LNCaP clone FGC (cell line): ENCODE measurements at places on chromosomes 6 and 20.

DNA sequence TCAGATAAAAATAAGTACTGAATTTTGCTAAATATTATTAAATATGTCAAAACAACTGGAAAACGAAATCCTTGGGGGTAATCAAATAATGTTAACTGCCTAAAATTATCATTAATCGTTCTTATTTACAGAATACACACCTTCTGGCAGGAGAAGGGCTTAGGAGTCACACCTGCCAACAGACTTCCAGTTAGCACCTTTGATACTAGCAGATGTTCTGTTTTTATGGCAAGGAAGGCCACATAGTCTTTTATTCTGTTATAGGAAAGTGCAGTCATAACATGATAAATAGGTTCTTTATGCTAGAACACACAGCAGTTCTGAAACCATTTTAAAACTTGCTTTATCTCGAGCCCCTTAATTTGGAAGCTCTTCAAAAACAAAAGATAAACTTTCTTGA is 464.1 kb downstream of the UTRN start:
- DNase-seq, result no peak

DNA sequence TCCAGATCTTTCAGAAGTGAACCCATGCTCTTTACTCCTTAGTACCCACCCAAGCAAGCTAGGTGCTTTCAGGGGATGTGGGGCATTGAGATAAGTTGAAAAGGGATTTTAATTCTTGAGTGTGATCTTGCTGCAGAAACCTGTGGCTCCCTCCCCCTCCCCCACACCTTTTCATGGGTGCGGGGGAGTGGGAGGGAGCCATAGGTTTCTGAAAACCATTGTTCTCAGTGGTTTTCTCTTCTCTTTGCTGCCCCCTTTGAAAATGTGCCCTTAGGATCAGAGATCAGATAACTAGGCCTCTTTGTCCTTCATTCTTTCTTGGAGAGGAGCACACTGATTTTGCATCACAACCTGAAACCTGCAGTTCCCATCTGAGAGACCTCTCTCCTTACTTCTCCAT is 2.4 kb downstream of the PCSK2 start:
- no peak for DNase-seq

DNA sequence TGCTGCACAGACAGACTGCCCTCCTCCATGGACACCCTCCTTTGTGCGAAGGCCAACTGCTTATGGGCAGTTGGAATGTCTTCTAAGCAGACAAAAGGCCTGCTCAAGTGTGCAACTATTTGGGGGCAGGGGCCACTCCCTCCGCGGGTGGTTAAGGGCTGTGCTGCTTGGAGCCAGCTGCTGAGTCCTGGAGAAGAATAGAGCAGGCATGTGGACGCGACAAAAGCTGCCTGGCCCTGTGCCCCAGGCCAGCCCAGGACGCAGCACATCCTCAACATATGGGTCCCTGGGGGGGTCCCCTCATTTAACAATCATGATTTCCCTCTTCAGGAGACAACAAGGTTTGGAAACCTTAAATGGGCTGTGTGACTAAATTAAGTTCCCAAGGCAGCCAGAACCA is 45.5 kb upstream of the ENTPD6 start:
- no peak for DNase-seq

GRCh38 chr6:111129013-111129412 is 41.7 kb downstream of the SLC16A10 start:
- DNase-seq, result no peak

GRCh38 chr6:144350528-144350880 is 65.4 kb downstream of the UTRN start:
- DNase-seq, result no peak

GRCh38 chr20:32204205-32205109 is 3.1 kb downstream of the PLAGL2 start:
- peak; percentile 82 for DNase-seq

DNA sequence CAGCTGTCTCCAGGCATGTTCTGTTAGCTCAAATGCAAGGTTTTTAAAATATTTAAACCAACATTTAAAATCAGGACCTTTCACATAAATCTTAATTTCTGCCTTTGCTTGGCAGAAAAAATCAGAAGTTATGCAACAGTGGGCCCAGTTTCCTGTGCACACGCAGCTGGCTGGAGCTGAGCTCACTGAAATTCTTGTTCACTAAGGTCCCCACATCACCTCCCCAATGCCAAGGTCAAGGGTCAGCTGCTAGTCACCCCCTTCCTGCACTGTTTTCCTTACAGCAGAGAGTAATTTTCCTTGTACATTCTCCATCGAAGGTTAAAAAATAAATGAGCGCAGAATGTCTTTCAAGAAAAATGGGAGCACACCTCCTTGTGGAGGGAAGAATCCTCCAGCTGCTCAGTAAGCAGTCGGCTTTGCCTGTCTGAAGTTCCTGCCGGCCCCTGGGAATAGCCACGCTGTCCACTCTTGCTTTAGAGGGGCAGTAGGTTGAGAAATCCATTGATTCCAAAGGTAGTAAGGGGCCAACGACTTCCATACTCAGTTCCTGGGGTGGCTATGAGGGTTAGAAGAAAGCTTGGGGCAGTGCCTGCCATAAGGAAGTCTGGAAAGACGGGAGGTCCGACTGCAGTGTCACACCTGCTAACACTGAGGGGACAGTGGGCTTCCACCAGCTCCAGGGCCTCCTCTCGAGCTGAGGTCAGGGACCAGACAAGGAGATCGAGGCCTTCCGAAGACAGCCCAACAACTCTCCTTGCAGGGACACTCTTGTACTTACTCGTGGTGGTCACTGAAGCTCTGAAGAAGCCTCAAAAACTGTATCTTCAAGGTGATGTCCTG is 56.8 kb downstream of the MYH7B start:
- no peak for DNase-seq

GRCh38 chr6:53311586-53311935 is 37.2 kb downstream of the ELOVL5 start:
- DNase-seq, result no peak

- no peak for DNase-seq
Observed at GRCh38 chr6:143971482-143972205, 36.4 kb downstream of the PLAGL1 start.

- DNase-seq, result no peak
Observed at GRCh38 chr6:140459209-140459608, 1084.8 kb upstream of the CITED2 start.

DNA sequence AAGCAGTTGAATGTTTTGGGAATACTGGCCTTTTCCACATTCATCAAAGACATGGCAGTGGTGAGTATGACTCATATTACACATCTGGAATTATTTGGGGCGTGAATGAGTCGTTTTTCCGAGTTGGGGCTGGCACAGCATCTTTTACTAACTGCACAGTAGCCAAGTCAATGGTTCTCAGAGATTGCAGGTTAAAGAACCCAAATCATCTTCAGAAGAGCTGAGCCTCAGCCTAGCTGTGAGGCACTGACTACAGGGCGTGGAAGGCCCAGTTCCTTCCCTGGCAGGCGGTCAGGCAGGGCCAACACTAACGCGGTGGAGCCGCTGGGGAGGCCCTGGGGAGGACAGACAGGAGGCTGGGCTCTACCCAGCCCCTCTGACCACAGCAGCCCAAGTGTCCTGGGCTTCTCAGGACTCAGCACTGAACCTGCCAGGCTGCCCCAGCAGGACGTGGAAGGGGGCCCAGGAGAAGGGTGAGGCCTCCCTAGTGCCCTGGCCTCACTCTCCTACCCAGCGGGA is 20.1 kb upstream of the HELZ2 start:
- DNase-seq, result no peak

DNA sequence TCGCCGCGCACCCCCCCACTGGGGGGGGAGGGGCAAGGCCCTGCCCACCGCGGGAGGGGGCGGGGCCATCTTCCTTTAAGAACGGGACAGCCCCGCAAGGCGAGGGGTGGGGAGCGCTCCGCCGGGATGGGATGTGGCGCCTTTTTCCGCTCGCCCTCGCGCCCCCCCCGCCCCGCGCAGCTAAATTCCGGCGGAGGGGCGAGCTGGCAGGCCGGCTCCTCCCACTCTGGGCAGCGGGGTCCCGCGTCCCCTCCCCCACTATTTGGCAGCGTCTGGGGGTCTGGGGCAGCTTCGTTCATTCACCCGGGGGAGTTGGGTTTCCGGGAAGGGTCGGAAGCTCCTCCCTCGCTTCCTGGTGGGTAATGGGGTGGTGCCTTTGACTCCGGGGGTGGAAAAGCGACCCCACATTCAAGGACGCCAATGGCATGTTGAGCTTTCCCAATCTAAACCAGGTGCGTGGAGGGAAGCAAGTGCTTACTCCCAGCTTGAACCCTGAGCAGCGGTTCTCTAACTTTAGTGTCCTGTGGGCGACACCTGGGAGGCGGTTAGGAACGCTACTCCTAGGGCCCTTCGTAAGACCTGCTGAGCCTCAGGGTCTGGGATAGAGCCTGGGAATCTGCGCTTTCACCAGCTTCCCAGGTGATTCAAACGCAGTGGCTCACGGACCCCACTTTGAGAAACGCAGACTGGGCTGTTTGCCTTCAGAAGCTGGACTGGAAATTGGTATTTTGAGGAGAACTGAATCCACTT is 927 bp downstream of the ASXL1 start:
- DNase-seq, result no peak

DNA sequence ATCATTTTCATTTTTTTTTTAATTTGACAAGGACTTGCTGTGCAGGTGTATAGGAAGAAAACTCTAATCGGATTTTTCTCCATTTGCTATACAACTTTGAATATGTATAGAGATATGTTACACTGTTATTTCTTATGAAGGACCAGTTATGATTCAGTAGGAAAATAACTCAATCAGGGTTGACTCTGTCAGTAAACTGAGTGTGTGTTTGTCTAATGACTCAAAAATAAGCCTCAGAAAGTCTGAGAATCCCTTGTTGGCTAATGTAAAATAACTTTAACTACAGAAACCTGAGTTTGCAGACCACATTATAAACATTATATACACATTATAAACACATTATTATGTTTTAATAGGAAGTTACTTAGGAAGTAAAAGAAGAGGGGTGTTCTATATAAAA is 352.6 kb downstream of the RIMS1 start:
- DNase-seq, result no peak

- DNase-seq, result no peak
Observed at GRCh38 chr20:44896583-44896982, 11.1 kb downstream of the YWHAB start.

DNA sequence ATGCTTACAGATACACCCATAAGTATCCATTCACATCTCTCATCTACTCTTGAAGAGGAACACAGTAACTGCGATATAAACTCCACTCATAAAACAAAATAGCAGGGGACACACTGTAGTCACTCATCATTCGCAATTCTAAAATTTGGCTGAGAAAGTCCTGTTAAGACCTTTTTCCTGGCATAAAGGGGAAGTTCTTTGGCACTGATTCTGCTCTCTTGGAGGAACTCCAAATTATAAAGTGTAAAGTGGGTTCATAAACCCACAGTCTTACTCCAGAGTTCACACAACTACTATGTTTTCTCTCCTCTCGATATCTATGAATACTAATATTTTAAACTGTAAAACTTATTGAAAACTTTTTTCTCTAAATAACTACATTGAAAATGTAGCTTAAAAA is 80.6 kb downstream of the ADGB start:
- DNase-seq, result no peak

DNA sequence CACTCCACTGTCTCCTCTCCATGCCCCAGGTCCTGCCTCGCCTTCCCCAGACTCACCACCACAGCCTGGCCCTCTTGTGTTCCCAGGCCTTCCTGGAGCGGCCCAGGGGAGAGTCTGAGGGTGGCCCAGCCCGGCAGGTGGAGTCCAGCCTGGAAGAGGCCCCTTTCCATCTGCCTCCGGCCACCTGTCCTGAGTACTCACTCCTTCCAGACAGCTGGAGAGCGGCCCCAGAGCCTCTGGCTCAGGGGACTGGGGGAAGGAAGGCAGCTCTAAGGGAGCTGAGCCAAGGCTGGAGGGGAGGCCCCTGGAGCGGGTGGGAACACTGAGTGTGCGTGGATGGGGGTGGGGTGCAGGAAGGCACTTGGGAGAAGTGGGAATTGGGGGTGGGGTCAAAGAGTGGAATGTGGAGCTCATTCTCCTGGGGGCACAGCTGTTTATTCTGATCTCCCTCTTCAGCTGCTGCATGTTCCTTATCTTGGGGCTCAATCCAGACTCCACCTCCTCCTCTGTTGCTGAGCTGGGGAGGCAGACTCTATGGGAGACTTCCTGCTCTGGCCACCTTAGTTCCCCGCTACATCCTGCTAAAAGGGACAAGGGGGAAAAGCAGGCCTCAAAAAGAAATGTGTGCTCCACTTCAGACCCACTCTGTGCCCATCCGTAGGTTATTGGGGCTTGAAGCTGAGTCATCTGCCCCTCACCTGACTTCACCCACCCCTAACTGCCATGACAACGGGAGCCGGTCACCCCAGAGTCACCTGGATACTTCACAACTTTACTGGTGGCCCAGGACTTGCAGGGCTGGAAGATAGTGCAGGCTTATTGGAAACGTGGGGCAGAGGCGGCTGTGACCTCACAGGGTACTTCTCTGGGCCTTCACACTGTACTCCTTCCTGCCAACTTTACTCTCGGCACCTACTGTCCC is 19.5 kb upstream of the TAF8 start:
- no peak for DNase-seq

DNA sequence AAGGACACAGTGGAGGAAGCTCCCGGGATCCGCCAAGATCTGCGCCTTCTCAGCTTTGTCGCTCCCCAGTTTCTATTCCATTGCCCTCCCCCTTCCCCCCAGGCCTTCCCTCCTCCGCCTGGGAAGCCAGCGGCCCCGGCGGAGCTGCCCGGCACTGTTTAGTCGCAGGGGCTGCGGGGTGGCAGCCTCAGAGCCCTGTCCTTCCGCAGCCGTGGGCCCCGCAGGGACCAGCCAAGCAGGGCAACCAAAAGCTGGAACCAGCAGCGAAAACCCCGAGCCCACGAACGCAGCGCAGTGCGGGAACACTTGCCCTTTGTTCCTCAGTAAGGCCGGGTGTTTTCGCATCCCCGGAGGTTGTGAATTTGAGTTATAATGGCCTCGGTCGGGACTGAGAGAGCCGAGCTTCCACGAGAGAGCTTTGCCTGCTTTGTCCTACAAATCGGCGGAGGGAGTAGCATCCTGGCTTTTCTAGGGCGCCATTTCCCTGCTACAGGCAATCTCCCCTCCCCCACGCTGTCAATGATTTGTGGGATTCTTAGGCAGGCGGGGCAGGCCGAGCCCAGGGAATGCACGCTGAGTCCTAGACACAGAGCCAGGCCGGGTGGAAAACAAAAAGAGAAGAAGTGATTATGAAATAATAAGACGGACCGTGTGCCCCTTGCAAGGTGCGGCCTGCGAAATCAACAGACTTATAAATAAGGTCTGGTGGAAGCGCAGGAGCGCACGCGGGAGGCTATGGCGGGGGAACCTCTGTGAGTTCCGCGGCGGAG is 4.0 kb upstream of the TUBB2B start:
- DNase-seq, result no peak

- DNase-seq, result no peak
Observed at GRCh38 chr20:34538671-34539123, 19.8 kb upstream of the MAP1LC3A start.

GRCh38 chr6:34884996-34885395 is 2.8 kb downstream of the TAF11 start:
- DNase-seq, result no peak

- DNase-seq, result no peak
Observed at GRCh38 chr6:112360498-112360897, 13.4 kb downstream of the RFPL4B start.
